SK-N-MC (cell line): ENCODE measurements at places on chromosomes 7 and 10.

DNA sequence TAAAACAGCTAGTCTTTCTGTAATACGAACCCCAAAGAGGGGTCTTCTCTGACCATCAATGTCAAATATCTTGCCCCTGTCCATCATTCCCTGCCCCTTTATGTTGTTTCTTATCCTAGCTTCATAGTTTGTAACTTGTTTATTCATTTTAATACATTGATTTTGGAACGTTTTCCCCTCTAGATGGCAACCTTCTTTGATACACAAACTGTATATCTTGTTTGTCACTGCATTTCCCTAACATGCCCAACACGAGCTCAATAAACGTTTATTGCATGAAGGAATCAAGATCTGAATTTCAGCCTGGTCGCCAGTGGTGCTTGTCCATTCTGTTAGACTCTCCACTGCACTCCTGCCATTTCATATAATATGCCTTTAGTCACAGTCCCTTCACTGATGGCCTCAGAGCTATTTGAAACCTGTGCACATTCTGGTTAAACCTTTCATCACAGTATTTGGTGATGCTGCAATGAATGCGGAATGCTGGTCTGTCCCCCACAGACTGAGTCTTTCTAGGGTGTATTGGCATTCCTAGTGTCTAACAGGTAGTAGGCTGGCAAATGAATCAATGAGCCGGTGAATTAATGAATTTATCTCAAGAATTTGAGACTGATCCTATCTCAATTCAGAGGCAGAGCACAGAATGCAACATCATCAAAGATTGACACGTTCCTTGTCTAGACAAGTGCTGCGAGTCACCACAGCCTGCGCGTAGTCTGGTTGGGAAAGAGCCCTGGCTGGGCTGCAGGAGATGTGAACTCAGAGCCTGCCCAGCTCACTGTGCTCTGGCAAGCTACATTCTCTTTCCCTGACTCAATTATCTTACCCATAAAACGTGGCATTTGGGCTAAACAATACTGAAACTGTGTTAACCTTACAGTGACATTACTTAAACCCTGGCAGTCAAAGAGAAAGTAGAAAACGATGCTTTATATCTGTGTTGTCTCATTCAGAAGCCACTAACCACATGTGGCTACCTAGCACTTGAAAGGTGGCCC is 55.2 kb upstream of the FRMD4A start:
- no peak for DNase-seq

DNA sequence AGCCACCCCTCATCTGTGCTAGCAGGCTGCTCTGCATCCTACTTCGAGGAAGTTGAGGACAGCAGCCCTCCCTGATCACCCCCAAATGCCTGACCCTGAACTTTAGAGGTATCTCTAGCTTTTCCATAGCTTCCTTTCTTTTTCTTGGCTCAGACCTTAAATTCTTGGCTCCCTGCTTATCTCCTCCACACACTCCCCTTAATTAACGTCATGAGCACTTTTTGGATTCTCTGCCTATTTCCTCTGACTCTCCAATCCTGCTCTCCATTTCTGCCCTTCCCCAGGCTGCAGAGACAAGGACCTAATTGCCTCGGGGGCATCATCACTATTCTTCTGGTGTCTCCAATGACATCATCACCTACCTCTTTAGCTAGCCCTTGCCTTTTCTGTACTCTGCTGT is 40.8 kb upstream of the SEC61G start:
- no peak for DNase-seq

- DNase-seq = no peak
These were observed 183.7 kb downstream of the GPAM start for GRCh38 chr10:111999915-112000302.

- DNase-seq = no peak
These were observed 323.0 kb downstream of the C7orf25 start for GRCh38 chr7:42588876-42589275.

DNA sequence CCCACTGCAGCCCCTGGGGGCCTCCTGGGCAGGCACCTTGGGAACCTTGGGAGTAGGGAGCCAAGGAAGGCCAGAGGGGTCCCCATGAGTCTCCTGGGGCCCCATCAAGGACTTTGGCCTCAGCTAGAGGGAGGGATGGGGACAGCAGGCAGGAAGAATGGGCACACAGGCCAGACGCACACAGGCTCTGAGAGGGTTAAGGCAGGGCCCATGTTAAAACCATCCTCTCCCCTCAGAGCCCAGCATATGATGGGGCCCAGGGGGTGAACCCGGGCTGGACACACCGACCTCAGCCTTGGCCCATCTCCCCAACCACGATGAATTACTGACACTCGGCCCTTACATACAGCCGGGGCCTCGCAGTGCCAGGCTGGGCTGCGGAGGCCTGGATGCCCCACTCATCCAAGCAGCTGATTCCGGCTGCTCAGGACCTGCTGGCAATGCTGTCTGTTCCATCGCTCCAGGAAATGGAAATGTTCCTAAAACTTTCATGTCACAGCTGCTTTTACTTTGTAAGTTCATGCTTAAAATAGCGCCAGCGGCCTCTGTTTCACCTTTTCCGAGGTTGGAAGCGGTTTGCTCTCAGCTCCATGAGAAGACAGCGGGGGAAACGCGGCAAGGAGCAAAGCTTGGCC is 17.3 kb upstream of the INPP5A start:
- no peak for DNase-seq

DNA sequence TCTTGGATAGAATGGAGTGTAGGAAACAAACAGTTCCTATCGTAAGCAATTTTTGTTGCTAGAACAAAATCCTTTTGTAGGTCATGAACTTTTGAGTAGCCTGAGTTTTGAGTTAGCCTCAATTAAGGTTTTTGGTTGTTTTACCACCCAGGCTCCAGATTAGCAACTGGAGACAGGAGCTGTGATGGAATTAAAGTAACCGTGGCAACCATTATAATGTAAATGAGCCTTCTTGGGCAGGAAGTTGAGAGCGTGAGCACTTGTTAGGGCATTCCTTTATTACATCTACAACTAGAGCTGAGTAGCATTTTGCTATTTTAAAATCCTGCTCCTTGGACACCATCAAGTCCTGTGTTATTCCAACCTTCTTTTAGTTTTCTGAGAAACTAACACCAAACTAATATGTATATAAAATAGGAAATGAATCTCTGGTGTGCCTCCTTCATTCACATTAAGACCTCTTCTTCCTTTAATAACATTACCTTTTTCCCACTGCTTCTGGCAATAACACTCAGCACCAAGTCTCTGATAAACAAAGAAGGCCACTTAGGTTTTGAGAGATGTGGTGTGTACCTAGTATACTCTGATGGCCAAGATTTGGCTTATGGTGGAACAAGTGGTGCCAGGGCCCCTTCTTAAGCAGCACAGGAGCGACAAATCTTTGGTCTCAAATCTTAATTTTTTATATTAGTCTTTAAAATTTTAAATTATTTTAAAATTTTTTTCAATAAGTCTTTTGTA is 34.0 kb downstream of the AHCYL2 start:
- peak; percentile 77 for DNase-seq

GRCh38 chr10:70169649-70170364 is 507 bp downstream of the SAR1A start:
- DNase-seq = no peak

DNA sequence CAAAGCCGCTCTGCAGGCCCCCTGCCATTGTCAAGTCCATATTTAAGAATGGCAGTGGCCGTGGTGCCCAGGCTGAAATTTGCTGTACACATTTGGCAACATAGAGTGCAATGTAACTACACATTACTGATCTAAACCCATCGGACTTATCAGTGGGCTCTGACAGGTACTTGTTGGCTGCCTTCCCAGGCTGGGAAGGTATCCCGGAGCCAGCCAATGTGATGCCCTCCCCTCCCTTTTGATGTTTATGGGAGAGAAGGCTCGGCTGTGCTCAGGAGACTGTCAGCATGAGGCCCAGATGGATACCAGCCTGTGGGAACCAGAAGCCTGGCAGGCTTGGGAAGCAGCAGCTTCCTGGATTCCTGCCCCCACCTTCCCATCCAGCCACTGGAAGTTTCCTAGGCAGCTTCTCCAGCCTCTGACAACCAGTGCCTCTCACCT is 146.1 kb upstream of the TCF7L2 start:
- no peak for DNase-seq

DNA sequence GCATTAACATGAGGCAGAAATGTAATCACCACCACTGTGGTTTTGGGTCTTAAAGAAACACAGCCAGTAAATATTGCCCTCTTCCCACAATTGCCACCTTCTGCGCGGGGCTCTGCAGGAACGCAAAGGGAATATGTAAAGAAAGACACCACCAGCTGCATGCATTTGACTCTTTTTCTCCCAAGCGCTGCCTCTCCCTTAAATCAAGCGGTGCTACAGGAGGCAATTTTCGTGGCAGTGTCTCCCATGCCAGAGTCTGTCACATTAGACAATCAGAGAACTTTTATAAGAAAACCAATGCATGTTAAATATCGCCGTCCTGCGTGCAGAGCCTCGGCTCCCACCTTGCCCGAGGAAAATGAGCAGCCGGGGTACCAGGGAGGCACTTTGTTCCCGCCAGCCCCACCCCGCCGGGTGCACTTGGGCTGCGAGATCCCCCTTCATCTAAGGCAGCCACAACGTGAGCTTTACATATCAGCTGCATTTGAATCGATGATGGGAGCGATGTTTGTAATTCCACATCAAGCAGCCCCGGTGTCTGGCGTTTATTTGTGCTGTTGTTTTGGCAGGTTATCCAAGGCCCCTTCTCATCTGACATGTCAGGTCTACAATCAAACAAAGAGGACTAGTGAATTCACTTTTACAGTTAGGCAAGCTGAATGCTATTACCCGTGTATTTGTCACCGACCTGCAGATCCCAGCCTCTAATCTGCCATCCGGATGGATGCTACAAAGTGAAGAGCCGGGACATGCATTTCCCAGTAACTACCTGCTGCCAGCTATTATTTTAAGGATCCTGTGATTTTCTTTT is 72.3 kb upstream of the MGMT start:
- DNase-seq = no peak

DNA sequence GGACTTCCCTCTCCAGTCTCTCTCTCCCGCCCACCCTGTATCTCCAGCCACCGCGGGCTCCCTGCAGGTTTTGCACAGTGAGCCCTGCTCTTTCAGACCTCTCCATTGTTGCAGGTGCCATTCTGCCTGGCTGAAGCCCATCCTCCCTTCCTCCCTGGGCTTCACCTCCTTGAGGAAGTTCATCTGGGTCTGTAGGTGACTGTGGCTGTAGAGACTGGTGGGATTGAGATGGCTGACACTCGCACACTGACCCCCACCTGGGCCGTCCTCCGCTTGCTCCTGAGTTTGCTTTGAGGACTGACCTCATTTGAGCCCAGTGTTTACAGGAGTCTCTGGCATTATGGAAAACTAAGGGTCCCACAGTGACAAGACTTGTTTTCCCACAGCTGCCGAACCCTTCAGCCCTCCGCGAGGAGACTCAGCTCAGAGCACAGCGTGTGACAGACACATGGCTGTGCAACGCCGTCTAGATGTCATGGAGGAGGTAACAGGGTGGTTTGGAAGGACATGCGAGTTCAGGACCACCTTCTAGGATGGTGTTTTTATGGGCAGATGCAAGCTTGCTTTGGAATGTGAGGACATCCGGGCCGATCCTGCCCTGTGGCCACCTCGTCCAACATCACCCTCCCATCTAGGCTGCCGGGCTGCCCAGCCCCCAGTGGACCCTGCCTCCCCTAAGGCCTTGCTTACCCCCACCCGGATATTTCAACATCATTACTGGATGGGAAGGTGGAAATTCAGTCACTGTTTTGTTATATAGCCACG is 9.3 kb downstream of the PLAC9 start:
- no peak for DNase-seq

DNA sequence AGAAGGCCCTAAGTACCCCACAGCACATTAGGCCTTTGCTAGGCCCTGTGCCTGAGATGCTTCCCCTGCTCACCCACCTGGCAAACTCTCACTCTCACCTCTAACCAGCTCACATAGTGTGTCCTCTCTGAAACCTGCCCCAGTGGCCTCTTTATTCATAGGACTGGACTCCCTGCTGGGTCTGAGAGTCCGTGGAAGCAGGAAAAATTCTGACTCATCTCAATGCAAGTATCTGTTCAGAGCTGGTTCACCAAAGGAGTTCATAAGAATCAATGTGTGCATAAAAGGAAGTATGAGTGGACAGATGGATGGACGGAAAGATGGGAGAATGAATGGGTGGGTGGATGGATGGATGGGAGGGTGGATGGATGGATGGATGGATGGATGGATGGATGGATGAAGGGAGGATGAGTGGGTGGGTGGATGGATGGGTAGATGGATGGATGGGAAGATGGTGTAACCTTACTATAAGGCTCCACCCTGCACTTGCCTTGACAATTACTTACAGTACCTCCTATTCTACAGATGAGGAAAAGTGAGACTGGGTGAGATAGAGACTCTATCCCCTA is 111.2 kb upstream of the ZMIZ1 start:
- DNase-seq = no peak

GRCh38 chr10:91592266-91592975 is 40.5 kb downstream of the PPP1R3C start:
- DNase-seq = no peak
